ENCODE measurements at places on chromosomes 7 and 10.

GRCh38 chr7:154409703-154410311, 357.6 kb downstream of the DPP6 start:
- DNase-seq = no peak

GRCh38 chr10:119893074-119893473, 544 bp downstream of the SEC23IP start:
- DNase-seq = no peak

DNA sequence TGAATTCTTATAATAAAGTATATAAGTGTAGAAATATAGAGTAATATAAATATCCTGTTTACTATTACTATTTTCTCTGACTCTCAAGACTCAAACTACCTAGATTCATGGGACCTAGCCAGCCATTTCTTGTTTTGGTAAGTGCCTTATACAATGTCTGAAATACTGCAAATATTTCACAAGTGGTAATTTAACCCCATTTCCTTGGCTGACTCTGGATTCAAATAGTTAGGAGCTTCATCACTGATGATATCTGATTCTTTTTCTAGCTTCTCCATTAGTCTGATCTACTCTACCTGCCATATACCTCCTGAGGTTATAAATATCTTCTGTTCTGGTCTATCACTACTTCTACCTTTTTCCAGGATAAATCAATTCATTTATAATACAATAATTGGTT, 6.4 kb upstream of the RALA start:
- no peak for DNase-seq

DNA sequence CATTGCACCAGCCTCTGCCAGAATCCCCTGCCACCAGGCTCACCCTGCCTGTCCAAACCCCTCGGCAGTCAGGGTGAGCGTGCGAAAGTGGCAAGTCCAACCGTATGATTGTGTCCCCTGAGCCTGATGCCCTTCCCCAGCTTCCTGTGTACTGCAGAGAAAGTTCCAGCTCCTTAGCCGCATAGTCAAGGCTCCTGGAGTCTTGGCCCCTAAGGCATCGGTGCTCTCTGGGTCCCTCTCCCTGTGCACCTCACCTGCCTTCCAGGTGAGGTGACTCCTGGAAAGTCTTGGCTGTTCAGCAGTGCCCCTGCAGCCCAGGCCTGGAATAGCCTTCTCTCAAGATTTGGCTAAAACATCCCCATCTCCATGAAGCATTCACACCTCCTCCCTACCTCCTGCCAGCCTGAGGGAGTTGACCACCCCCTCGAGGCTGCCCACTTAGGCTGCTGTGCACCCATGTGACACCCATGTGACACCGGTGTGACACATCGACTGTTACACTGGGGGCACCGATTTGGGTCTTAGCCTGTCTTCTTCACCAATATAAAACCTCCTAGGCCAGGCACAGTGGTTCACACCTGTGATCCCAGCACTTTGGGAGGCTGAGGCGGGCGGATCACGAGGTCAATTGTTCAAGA, 56.1 kb upstream of the ELN start:
- peak; percentile 54 for DNase-seq

- peak; percentile 39 for DNase-seq
These were observed 171.1 kb downstream of the FAM107B start for GRCh38 chr10:14603534-14604102.

DNA sequence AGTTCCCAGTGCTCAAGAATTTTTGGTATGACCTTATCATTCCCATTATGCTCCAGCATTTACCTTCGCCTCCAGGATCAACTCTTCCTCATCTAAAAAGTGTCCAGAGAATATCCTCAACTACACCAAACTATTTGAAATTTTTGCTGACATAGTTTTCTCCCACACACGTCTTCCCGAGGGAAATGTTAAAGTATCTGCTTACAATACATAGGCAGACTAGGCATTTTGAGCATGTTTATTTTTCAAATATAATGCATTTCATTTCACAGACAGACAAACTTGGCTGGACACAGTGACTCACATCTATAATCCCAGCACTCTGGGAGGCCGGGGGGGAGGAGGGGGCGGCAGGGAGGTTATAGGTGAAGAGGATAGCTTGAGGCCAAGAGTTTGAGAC, 177.1 kb upstream of the TRIM24 start:
- DNase-seq = no peak

GRCh38 chr10:95278061-95278988, 12.5 kb downstream of the PDLIM1 start:
- no peak for DNase-seq

DNA sequence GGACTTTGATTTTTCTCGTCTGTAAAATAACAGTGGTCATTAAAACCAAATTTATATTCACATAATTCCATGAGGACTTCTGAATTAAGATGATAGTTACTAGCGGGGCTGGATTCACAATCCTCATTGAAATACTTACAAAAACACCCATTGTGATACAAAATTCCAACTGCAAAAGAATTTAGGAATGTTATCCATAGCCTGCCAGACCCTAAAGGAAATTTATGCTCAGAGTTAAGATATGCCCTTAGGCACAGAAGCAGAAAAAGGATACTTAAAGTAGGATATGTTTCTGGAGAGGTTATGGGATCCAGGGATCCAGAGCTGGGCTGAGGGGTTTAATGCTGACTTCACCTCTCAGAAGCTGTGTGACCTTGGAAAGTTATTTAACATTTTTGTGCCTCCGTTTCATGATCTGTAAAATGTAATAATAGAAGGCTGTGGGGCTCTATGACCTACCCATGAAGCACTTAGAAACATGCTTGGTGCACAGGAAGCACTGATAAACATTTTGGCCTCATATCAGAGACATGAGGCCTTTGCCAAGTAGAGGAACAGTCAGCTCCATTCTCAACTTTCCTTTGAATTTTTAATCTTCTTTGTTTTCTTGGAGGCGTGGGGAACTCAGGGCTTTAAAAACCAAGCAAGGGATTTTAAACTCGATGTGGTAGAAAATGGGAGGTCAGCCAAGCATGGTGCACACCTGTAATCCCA, 744.7 kb downstream of the KCNMA1 start:
- DNase-seq = no peak

DNA sequence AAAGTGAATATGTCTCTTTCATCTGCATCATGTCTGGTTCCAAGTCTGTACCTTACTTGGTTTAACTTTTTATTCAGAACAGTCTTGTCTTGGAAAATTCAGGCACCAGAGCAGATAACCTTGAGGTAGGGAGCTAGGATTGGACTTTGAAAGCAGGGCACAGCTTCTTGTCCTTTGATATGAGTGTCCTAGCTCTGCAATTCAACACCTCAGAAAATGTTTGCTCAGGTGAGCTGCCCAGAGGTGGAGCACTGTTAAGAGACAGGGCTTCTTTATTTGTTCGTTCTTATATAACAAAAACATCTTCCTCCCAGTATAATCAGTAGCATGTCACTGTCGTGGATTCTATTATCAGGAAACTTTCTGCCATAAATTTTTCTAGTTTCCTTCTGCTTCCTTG, 118.3 kb downstream of the LRRC4 start:
- DNase-seq = peak; percentile 50

- DNase-seq = no peak
These were observed 273.3 kb downstream of the DNAJB6 start for GRCh38 chr7:157609932-157610640.

- no peak for DNase-seq
These were observed 125.3 kb upstream of the RSU1 start for GRCh38 chr10:16942381-16943078.

- no peak for DNase-seq
These were observed 730.8 kb downstream of the PHTF2 start for GRCh38 chr7:78529392-78529791.

DNA sequence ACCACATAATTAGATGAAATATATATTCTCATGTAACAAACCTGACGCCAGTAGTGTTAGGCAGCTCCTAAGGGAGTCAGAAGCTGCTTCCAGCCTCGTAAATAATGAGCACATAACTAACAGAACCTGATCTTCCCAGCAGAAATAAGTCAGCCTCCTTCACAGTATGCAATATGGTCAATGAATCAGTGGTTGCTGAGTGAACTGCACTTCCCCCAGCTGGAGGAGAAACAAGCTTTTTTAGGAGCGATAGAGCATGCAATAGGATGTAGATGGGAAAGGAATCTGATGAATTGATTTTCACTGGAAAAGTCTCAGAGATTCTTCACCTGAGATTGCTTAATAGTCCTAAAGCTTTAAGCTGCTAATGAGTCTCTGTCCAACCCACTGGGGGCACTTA, 337.2 kb upstream of the LRGUK start:
- no peak for DNase-seq

DNA sequence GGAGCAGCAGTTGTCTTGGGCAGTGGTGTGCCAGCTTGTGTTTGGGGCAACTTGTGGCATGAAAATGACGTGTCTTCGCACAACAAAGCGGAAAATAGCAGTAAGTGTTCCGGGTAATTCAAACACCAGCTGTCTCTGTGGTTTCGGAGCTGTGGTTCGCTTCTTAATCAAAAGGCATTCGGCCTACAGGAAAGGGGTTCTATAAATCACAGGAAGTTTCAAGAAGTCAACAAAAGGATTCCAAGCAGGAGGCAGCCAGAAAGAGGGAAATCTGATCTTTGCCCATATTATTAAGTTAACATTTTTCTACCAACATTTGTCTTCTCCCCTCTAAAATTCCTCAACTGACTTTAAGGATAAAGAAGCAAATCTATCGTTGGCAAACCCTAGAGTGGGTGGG, 353.4 kb downstream of the FGFR2 start:
- no peak for DNase-seq

DNA sequence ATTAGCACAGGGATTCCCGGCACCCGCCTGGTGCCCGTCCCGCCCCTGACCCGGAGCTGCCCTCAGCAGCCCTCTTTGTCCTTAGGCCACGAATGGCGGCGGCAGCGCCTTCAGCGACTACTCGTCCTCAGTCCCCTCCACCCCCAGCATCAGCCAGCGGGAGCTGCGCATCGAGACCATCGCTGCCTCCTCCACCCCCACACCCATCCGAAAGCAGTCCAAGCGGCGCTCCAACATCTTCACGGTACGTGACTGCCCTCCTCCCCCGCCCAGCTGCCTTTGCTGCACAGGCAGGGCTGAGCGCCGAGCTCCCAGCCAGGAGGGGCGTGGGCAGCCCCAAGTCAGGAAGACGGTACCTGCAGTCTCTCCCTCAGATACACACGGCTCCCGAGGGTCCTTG, 33.6 kb downstream of the AGAP3 start:
- no peak for DNase-seq

DNA sequence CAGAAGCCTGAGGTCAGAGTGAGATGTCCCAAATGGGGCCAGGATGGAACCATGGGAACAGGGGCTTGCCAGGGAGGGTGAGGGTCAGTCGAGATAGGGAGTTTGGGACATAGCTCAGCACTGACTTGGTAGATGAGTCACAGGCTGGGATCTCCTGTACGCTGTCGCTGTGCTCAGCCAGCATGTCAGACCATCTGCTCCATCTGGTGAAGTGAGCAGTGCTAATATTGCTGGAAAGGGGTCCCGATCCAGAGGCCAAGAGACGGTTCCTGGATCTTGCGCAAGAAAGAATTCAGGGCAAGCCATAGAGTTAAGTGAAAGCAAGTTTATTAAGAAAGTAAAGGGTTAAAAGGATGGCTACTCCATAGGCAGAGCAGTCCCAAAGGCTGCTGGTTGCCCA, 505.6 kb downstream of the GALNT17 start:
- DNase-seq = no peak

- DNase-seq = no peak
These were observed 15.6 kb upstream of the ZFAND2A start for GRCh38 chr7:1175597-1175966.

DNA sequence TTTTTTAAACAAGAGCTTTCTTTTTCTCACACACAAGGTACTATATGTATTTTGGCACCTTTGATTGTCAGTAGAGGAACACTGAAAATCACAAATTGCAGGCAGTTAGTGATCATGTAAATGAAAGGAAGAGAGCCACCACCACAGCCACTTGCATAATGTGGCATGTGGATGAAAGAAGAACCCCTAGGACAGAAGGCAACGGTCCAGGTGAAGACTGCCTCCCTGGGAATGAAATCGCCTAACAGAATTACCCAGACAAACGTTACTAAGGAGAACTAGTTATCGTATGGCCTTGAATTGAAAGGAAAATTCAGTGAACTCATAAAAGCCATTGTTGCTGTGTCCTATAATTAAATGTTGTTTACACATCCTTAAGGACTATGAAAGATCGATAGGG, 41.2 kb upstream of the PTPRZ1 start:
- DNase-seq = no peak

- DNase-seq = no peak
These were observed 168.7 kb downstream of the TAX1BP1 start for GRCh38 chr7:27908534-27909165.

DNA sequence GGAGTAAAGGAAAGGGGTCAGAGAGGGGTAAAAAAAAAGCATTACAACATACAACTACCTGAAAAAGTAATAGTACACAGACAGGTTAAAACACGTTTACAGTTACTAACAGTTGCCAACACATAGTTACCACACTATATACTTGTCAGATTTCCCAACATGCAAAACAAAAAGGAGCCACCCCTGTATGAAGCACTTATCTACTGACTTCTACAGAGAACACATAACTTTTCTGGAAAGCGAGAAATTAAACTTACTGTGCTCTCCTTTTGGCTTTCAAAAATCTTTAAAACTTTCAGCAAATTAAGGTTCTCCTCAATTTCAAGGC, 2.1 kb downstream of the ABI1 start:
- no peak for DNase-seq

DNA sequence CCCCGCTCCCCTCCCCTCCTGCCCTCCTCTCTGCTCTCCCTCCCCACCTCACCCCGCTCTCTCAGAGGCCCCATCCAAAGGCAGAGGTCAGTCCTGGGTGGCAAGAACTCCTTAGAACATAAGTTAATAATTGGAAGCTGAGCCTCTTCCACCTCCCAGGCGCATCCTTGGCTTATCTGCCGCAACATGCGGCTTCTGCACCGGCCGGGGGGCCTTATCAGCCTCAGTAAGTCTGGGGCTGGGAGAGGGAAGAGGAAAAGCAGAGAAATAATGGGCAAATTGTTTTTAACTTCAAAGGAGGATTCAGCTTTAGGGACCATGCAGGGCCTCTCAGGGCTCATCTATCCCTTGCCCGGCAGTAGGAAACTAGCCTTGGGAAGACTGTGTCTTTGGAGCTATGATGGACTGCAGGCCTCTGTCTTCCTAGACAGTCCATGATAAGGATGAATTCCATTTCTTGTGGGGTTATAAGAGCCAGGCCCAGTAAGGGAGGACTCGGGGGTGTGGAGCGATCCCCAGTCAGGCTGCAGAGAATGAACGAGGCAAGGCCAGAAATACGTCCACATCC, 411.6 kb downstream of the PLXNA4 start:
- DNase-seq = no peak

DNA sequence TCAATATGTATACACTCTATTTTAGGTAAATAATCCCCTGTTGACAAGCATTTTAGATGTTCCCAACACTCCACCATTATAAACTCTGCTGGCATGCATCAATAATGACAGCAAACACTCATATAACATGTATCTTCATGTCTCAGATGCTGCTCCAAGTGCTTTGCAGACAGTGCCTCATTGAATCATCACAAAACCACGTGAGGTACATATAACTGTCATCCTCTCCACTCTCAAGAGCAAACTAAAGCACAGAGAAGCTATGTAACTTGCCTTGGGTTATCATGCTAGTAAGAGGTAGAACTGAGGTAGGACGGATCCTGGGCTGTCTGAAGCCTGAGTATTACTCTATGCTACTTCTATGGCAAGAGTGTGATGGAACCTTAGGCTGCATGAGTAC, 72.5 kb upstream of the GSDME start:
- no peak for DNase-seq

Data from NCI-H526 (cell line).